Stimulated activated CD8-positive, alpha-beta memory T cell treated with anti-CD3 and anti-CD28 coated beads, Interleukin-2, amount 100 ng/mL, for 1 hour (primary cell): ENCODE measurements at places on chromosomes 12 and 14.

DNA sequence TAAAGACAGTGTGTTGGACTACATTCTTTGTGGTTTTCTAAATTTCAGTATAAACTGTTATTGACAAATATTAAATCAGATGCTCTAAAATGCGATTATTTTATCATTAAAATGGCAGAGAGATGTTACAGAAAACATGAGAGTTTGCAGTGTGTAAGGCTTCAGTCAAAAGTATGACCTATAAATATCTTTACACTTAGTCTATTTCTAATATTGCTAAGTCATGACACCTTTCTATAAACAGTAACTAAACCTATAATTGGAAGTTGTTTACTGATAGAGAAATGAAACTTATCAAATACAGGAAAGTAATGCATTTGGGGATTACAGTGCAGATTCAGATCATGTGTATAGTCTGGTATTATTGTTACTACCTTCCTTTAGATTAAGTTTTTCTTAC, 68.9 kb upstream of the YARS2 start:
- DNase-seq = no peak

- no peak for DNase-seq
Measured at GRCh38 chr12:92134638-92135274, 10.9 kb downstream of the BTG1 start.

DNA sequence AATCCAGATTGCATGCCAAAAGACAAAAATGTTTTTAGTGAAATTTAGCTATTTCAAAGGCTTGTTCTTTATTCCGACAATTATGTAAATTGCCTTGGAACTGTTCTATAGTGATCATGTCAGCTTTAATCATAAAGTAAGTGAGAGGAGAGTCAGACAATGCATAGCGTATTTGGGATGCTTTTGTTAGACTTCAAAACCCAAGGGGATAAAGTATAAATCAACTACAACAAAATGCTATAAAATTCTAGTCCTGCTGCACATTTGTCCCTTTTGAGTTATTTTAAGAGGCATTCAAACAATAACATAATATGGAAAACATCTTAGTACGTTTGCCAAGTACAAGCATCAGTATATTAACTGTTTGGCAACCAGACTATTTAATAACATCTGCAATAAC, 11.3 kb downstream of the RTRAF start:
- DNase-seq = no peak

DNA sequence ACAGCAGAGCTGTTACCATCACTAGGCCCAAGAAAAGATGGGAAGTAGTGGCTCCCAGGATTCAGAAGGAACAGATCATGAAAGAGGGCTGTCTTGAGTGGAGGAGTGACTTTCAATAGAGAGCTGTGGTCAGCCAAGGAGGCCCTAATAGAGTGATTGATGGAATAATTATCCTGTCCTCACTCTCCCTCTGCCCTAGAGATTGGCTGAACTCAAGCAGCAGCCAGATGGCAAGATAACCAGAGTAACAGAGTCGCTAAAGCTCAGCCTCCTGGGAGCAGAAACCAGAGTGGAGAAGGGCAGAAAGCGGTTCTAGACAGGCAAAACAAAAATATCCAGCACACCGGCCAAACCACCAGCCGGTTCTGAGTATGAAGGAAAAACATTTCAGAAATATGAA, 23.1 kb downstream of the GMFB start:
- DNase-seq = no peak

- DNase-seq = no peak
Measured at GRCh38 chr14:55238019-55238680, 33.1 kb upstream of the FBXO34 start.

DNA sequence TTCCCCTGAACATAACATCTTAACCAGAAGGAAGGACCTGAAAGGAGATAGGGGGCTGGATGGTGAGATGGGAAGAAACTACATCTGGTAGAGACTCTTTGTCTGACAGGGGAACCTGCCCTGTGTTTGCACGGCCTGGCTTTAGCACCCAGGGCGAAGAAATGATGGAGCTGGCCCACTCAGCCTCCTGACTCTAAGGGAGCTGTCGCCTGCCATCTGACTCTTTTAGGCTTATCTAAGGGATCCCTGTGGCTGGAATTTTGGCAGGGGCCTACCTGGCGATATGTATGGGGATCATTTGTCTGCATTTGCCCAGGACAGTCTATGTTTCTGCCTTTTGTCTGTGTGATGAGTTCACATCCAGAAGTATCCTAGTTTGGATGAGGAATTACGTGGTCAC, 15.6 kb upstream of the CACNA2D4 start:
- no peak for DNase-seq

- no peak for DNase-seq
Measured at GRCh38 chr12:77940011-77940423, 109.3 kb downstream of the NAV3 start.

DNA sequence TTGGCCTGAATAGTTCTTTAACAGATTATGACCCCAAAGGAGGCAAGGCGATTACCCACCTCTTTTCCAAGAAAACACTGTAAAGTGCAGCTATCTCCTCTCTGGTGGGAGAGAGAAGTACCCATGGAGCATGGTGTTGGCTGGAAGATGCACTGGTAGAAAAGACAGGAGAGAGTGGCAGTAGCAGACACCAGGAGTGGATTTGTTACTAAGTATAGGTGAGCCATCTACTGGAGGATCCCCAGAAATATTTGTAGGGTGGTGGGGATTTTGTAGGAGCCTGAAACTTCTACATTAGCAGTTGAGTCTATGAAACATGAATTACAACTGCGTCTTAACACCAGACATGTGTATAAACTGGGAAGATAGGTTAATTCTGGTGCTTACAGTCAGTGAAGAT, 148.0 kb downstream of the SLC38A4 start:
- no peak for DNase-seq

DNA sequence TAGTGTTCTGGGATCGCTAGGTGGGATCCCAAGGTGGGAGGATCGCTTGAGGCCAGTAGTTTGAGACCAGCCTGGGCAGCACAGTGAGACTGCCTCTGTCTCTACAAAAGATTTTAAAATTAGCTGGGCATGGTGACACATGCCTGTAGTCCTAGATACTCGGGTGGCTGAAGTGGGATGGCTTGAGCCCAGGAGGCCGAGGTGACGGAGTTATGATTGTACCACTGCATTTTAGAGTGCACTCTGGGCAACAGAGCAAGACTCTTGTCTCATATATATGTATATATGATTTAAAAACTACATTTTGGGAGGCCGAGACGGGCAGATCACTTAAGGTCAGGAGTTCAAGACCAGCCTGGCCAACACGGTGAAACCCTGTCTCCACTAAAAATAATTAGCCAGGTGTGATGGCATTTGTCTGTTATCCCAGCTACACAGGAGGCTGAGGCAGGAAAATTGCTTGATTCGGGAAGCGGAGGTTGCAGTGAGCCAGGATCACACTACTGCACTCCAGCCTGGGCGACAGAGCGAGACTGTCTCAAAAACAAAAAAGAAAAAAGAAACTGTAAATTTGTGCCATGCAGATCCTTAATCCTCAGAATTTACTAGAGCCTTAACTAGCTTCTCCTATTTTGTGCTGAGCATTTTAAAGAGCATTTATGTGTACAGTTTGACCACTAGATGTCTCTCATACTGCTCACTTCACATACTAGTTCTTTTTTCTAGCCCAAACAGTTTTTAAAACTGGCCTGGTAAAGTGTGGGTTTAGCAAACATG, 114.8 kb downstream of the MON2 start:
- DNase-seq = no peak

DNA sequence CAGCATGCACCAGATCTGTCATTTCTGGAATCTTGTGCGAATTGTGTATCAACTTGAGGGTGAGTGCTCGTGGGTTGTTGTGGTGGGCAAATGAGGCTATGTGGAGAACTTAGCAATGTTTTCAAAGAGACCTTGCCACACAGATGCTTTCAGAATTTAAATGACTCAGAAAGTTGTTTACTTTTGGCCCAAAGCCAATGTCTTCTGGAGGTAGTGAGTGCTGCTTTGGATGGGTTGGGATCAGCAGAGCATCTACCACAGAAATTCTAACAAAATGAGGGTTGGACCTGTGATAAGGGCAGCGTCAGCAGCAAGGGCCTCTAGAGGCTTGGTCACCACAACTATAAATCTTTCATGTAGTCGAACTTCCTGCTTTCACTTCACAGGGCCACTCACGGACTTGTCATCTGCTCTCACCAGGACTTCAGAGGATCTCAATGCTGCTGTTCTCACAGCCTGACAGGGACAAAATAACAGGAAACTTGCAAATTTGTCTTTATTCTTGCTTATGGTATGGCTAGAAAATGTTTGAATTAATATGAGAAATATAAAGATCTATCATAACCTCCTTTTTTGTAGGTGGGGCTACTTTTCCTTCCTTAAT, 111.4 kb downstream of the DACT1 start:
- no peak for DNase-seq

GRCh38 chr12:80648881-80649280, 58.6 kb upstream of the MYF6 start:
- no peak for DNase-seq
